ENCODE measurements at places on chromosomes 3 and 15.

GRCh38 chr15:99390667-99391066, 139.4 kb downstream of the LRRC28 start:
- DNase-seq = no peak

GRCh38 chr3:190446573-190447279, 3.0 kb downstream of the TMEM207 start:
- DNase-seq = no peak

GRCh38 chr3:195267096-195267495, 3.9 kb downstream of the XXYLT1 start:
- DNase-seq = no peak

DNA sequence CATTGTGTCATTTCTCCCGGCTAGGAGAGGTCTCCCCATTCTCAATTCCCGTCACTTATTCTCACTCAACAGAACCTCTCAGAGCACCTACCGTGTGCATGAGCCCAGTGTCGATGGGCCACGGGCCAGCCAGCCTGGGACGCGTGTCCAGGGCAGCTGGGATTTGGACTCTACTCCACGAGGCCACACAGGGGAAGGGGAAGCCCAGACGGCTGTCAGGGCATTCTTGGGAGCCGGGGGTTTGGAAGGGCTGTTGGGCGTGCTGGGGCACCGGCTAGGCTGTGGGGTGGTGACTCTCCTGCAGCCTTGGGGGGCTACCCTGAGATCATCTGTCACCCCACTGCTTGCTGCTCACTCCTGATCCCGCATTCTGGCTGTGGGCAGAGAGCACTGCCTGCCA, 41.7 kb upstream of the PCSK6 start:
- DNase-seq = no peak

DNA sequence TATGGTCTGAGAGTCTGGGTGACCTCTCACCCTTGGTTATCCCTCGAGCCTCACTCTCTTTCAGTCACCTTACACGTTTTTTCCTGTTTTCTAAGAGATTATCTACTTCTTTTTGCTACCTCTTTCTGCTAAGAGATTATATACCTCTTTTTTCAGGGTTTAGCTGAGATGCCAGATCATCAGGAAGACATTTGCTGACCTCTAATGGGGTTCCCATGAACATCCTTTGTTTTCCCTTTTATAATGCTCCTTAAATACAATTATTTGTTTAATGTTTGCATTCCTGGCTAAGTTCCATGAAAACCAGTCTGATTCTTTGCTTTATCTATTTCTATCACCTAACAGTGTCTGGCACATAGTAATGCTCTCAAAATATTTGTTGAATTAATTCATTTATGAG, 39.6 kb downstream of the LEKR1 start:
- DNase-seq = no peak

DNA sequence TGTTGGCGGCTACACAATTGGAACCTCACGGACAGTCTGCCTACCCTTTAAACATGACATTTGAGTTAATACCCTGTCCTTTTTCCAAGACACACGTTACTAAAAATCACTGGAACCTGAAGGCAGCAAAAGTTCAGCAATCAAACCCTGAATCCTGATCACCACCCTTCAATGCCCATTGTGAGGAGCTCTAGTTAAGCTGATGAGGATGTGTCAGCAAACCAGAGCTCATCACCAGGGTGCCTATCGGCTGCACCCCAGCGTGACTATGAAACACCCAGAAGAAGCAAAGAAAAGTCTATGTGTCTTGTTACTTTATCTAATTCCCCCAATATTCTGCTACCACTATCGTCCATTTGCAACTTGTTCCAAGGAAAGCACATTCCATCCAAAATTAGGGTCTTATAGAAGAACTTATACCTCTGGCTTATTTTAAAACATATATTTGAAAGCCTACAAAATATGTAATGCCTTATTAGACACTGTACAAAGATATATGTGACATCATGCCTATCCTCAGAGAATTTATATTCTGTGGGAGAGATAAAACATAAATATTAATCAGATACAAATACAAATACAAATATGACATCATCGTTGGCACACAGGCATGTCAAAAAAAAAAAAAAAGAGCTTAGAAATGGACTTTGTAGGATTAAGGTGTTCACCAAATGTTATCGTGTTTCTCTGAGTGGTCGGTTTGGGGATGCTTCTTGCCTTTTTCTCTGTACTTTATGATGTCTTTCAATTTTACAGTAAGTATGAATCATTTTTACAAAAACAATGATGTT, 219.7 kb upstream of the SETMAR start:
- DNase-seq = no peak

- DNase-seq = no peak
Measured at GRCh38 chr15:50676799-50677483, 9.7 kb downstream of the TRPM7 start.

DNA sequence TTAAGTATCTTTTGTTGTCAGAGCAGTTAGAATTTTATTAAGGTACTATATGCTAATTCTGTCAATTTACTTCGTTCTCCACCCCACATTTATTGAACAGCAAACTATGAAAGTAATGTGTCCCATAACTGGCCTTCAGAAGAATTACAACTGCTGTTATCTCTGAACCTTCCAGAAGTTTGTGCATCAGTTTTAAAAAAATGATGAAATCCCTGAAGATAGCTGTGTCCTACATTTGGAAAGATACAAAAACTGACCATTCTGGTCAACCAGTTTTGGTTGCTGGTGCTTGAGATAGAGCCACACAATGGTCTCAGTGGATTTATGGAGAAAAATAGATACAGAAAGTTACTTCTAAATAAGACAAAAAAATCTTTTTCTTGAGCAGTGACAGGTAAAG, 5.9 kb downstream of the UBE2Q2 start:
- DNase-seq = no peak

GRCh38 chr3:31384117-31384516, 148.6 kb upstream of the STT3B start:
- no peak for DNase-seq

- no peak for DNase-seq
Measured at GRCh38 chr3:126322181-126322967, 34.8 kb downstream of the KLF15 start.

- peak; percentile 14 for DNase-seq
Measured at GRCh38 chr15:67433495-67434099, 87.3 kb upstream of the C15orf61 start.

DNA sequence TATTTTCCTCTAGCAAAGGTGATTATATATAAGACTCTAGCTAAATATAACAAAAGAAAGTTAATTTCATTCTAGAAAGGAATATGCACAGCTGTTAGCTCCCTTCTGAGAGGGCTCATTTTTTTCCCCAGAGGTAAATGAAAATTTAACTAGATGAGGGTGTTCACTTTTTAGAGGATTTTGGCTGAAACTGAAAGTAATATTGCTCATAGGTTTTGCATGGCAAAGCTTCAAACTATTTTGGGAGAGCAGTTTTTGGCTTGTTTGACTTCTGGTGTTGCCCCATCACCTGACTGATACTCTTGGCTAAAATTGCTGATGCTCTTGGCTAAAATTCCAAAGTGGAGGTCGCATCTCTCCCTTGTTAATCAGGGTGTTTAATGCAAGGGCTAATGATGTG, 311.9 kb downstream of the EDEM1 start:
- no peak for DNase-seq
